ENCODE measurements at places on chromosomes 4 and X.

DNA sequence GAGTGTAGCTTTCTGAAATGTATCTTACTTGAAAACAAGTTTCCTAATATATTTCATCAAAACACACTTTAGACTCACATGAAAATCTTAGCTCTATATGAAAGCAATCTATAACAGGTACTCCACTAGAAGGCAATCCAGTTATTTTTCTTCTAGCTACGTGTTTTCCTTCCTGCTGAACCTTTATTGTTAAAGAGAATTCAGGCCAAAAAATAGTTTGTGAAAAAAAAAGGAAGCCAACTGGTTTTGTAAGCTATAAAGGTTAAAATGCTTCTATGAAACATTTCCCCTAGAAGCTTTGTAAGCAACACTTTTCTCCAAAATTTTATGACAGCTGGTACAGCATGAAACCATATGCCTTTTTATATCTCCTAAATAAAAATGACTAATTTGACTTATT lies 304.7 kb upstream of the DIAPH2 start:
- peak; percentile 30 for DNase-seq

DNA sequence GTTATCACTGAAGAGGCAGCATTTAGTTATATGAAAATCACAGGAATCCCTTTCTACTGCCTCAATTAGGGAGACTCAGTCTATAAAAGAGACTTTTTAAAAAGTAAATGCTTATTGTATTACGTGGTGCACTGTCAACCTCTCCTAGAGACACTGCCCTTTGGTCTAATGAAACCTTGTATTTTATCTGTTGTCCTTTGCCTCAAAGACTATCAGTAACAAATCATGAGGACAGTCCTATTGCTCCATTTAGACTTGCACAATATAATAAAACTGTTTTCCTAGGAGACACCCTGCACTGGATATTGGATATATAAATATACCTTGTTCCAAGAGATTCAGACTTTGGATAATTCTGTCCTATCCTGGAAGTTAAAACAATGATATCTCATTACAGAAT lies 34.2 kb downstream of the VCX3A start:
- DNase-seq, result no peak

- DNase-seq, result no peak
Observed at GRCh38 chr4:158213466-158213865, 3.2 kb downstream of the TMEM144 start.

GRCh38 chr4:59387759-59388758 lies 1812.1 kb upstream of the ADGRL3 start:
- no peak for DNase-seq

- no peak for DNase-seq
Observed at GRCh38 chr4:114399105-114399504, 199.5 kb upstream of the UGT8 start.

DNA sequence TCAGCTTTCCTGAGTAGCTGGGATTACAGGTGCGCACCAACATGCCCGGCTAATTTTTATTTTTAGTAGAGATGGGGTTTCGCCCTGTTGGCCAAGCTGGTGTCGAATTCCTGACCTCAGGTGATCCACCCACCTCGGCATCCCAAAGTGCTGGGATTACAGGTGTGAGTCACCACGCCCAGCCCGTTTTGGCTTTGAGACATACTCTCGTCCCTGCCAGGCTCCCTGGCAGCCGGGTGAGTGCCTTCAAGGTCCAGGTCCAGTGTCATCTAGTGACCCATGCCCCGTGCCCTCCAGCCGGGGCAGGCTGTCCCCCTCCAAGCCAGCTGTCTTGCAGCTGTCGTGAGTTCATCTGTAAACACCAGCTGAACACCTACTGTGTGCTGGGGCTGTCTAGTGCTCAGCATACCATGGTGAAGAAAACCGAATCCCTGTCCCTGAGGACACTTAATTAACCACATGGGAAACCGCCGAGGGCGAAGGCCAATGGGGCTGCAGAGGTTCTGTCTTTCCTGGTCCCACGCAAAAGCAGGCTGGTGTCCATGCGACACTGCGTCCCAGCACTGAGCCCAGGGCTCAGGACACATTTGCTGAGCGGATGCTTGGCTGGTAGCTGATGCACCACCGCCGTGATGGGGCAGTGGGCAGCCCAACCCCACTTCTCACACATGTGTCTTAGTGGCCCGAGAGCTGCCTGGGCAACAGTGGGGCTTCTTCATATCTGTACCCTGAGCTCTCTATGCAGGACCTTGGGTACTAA lies 21.9 kb downstream of the NSG1 start:
- DNase-seq, result no peak

Data from NCI-H1694 (cell line).